Dorsolateral prefrontal cortex (tissue), 122 donors: ENCODE measurements at places on chromosomes 16 and 17.

DNA sequence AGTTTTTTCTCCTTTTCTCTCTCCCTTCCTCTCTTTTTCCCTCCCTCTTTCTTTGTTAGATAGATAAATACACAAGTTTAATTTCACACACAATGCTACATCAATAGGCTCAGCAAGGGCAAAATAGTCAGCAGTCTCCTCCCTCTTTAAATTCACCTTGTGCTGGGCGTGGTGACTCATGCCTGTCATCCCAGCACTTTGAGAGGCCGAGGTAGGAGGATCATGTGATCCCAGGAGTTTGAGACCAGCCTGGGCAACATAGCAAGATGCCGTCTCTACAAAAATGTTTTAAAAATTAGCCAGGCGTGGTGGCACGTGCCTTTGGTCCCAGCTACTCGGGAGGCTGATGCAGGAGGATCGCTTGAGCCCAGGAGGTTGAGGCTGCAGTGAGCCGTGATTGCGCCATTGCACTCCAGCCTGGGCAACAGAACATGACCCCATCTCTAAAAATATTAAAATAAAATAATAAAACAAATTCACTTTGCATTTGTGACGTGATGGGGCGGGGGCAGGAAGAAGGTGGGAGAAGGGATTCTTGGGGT, 27.4 kb downstream of the IL21R start:
- DNase-seq: no peak

DNA sequence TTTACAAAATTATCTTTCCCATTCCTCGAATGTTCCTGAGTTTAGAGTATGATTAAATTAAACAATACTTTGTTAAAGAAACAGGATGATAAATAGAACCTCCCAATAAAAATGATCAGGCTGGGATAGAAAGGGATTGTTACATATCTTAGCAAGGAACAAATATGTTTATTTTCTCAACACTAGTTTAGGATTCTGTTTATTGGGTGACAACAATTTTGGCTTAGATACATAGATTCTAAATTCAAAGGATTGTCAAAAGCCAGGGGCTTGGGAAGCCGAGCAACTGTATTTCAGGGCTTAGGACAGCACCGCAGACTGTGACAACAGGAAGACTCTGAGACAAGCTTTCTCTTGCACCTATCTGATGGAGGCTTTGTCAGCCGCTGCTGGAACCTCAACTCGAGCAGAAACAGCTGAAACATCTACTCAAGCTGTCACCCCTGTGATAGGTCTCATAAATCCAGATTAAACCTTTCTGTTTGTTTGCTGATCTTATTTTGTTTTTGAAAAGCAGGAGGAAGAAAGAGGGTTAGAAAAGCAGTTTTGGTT, 562.8 kb upstream of the ZFHX3 start:
- no peak for DNase-seq

DNA sequence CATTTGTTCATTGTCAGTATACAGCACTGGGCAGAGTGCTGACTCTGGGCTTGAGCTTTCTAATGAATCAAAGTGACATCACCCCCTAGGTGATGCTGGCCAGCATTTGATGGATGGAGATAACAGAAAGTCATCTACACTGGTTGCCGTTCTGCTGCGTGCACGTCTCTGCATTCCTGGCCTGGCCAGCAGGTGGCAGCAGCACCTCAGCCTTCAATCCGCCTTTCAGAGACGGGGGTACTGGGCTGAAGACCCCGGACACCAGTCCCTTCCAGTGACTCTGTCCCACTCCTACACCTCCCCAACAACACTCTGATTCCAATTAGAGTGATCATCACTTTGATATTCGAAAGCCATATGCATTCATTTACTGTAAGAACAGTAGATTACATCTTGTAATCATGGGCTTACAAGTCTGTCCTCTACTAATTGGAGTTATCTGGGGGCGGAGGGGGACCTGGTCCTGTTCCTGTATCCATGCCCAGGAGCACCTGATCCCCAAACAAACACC, 6.0 kb downstream of the CPSF4L start:
- DNase-seq: no peak

DNA sequence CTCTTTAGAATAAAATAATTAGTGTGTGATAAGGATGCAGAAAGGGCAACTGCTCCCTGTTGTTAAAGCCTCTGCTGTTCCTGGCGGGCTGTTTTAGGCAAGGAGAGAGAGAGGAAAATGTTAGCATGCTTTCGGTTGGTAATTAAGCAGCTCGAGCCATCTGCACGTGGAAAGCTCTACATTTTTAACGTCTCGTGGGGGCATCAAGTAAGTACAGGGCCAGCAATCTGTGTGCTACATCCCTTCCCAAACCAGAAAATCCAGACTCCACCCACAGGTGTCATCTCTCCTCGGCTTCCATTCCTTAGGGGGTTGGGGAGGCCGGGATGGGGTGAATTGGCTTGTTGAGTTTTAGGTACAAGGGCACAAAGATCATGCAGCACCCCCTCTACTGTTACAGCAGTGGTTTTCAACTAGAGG, 62.4 kb upstream of the MARCHF10 start:
- DNase-seq: no peak

DNA sequence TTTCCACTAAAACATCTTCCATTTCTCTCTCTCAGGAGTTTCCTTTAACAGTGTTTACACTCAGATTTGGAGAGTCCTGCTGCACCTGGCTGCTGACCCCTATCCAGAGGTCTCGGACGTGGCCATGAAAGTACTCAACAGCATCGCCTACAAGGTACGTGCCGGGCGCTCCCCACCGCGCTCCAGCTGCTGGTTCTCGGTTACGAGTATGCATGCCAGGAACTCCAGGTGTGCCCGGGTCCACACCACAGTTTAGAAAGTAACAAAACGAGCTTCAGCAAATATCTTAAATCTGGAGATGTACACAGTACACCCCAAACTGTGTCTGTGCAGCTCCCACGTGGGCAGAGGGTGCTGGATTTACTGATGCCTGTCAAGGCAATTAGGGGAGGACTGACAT, 82.9 kb upstream of the CHMP6 start:
- no peak for DNase-seq

GRCh38 chr16:88870608-88871348, 4.3 kb upstream of the PABPN1L start:
- DNase-seq: no peak

- DNase-seq: peak; percentile 95
Observed at GRCh38 chr17:40314584-40314956, 5.6 kb downstream of the RARA start.

- no peak for DNase-seq
Observed at GRCh38 chr17:72970246-72970645, 122.2 kb downstream of the SLC39A11 start.
